ENCODE measurements at places on chromosomes 16 and 17.

- no peak for DNase-seq
Observed at GRCh38 chr17:50322271-50322670, 23.7 kb upstream of the XYLT2 start.

- DNase-seq, result peak; percentile 21
Observed at GRCh38 chr16:28873543-28874201, 4.6 kb upstream of the ATP2A1 start.

GRCh38 chr16:22296225-22297113, 740 bp upstream of the POLR3E start:
- no peak for DNase-seq

- DNase-seq, result no peak
Observed at GRCh38 chr16:85383836-85384832, 229.0 kb upstream of the GSE1 start.

GRCh38 chr17:35977509-35977908, 3.8 kb downstream of the CCL16 start:
- no peak for DNase-seq

GRCh38 chr17:29929006-29929532, 959 bp downstream of the SSH2 start:
- DNase-seq, result peak; percentile 36

DNA sequence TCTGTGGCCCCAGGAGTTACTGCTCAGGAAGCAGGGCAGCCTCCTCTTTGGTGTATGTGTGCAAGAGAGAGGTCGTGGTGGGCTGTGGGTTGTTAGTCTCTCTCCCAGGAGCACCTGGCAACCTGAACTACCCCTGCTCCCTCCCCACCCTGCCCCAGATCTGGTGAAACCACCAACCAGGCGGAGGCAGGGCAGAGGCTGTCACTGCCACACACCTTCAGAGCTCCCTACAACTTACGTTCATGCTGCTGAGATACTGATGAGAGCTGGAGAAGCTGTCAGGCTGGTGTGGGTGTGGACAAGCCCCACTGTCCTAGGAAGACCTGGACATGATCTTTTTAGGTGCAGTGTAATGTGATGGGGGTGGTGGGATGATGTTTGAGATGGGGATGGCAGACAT, 24.3 kb downstream of the GOSR2 start:
- no peak for DNase-seq

DNA sequence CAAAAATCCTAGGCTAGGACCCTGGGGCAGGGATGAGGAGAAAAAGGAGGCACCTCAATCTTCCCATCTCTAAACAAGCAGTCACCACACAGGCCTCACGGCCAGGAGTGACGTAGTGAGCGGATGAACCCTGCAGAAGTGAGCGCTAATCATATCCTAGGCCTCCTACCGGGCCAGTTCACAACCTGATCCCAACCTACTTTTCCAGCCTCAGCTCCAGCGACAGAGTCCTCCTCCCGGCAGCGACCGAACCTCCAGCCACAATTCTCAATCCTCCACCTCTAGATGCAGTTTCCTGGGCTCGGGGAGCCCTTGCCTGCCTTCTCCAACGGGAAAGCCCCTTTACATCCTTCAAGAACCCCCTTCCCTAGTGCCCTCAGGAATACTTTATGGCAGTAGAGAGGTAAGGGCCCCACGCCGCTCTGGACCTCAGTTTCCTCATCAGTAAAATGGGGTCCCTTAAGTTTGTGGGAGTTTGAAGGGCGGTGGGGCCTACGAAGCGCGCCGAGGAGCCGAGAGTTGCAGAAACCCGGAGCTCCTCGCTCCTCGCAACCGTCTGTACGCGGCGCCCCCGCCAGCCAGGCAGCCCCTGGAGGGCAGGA, 1.4 kb downstream of the ZNF668 start:
- no peak for DNase-seq

DNA sequence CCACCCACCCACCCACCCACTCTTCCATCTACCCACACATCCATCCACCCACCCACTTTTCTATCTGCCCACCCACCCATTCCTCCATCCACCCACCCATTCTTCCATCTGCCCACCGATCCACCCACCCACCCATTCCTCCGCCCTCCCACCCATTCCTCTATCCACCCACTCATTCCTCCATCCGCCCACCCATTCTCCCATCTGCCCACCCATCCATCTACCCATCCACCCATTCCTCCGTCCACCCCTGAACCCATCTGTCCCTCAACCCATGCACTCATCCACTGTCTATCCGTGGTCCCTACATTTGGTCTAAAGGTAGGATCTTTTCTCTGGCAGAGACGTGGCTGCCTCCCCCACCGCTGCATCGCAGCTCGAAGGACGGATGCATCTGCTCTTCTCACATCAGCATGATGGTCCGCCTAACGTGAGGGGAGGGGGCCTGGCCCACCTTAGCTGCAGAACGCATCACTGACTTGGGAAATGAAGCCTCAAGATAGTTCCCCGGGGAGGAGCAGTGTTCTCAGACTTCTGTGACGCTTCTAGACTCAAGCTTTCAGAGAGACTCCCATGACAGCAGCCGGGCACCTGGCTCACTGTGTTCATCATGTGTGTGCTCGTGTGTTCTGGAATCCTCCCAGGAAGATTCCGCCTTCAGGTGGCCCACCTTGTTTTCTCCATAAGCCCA, 17.2 kb upstream of the GSE1 start:
- no peak for DNase-seq

GRCh38 chr17:40471846-40472732, 28.8 kb downstream of the IGFBP4 start:
- no peak for DNase-seq

DNA sequence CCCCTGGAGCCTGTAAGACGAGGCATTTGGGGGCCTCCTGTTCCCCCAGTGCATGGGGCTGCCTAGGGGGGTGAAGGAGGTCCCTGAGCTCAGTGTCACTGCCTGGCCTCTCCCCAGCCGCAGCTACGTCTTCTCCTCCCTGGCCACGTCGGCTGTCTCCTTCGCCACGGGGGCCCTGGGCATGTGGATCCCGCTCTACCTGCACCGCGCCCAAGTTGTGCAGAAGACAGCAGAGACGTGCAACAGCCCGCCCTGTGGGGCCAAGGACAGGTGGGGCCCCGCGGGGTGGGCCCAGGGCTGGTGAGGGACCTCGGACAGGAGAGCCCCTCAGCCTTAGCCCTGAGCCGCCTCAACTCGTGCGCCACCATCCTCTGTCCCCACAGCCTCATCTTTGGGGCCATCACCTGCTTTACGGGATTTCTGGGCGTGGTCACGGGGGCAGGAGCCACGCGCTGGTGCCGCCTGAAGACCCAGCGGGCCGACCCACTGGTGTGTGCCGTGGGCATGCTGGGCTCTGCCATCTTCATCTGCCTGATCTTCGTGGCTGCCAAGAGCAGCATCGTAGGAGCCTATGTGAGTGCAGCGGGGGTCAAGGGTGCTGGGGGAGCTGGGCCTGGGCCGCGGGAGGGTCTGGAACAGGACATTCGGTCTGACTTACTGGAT, 22.2 kb downstream of the MYBBP1A start:
- DNase-seq, result no peak

- no peak for DNase-seq
Observed at GRCh38 chr16:74521691-74522090, 85.2 kb downstream of the GLG1 start.

DNA sequence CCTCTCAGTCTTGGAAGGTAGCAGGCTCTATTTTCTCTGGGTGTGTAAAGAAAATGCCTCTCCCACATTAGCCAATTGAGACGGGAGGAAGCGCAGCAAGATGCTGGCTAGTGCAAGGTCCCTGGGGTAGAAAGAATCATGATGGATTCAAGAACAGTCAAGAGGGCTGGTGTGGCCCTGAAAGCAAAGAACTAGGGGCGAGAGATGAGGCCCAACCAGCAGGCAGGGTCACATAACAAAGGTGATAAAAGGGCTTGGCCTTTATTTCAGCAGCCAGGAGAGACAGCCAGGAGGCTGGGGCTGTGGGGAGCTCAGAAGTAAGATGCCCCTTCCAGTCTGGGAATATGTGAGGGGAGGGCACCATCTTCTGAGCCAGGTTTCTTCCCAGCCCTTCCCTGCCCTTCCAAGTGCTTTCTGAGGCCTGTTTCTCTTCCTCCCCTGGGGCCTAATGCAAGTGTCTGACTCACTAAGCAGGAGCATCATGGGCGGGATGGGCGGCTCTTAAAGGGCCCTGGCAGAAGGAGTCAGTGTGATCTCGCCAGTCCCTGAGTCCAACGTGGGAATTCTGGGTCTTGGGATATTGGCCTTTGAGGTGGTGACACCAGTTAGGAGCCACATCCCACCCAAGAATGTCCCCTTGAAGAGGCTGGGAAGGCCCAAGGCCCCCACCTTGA, 3.9 kb upstream of the NLRC5 start:
- no peak for DNase-seq

DNA sequence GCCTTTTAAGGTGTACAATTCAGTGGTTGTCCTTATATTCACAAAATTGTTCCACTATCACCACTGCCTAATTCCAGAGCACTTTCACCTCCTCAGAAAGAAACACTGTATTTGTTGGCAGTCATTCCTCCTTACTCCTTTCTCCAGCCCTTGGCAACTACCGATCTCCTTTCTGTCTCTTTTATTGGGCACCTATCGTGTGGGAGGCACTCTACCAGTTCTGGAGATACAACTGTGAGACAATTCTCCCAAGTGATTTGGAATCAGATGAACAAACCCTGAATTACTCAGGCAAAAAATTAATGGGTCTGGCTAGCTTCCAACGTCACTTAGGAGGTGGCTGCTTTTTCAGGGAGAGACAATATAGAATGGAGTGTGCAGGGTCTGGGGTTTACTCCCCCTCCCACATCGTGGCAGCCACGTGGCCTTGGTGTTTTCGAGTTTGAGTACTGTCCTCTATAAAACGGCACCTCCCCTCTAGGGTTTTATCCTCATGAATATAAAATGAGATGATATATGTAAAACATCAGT, 63.9 kb downstream of the SHISA9 start:
- DNase-seq, result no peak

DNA sequence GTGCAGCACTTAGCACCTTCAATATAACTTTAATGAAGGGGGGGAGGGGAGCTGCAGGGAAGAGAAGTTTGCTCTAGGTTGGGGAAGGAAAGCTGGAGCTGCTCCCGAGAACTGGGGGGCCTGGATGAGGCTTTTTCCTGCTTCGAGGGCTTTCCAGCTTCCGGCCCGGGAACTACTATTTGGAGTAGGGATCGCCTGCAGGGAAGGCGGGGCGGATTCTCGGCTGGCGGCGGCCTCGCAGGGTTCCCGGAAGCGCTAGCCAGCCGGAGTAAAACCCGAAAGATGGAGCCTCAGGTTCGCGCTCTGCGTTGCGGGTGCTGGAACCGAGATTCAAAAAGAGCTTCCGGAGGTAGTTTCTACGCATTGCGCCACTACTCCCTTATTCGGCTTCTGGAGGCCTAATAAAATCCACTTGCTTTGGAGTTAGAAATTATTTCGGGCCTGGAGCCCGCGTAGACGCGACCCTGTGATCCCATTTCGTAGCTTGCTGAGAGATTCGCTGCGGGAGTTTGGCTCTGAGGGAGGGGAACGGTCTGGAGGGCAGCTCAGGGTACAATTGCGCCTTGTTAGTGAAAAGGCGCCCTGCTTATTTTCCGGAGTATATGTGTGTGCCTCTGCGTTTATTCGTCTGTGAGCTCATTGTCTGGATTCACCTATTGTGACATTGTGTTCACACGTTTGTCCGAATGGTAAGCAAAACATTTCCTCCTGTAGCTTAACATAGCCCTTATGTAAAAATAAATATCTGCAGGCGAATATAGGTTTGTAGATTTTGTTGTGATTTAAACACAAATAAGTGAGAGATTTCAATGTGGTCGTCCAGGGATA, 652 bp downstream of the PRAC2 start:
- DNase-seq, result no peak

GRCh38 chr17:7856011-7856810, 1.1 kb downstream of the NAA38 start:
- no peak for DNase-seq

- no peak for DNase-seq
Observed at GRCh38 chr17:15422392-15422965, 44.9 kb downstream of the CDRT4 start.

- DNase-seq, result no peak
Observed at GRCh38 chr17:81491761-81492160, 20.8 kb downstream of the ACTG1 start.

DNA sequence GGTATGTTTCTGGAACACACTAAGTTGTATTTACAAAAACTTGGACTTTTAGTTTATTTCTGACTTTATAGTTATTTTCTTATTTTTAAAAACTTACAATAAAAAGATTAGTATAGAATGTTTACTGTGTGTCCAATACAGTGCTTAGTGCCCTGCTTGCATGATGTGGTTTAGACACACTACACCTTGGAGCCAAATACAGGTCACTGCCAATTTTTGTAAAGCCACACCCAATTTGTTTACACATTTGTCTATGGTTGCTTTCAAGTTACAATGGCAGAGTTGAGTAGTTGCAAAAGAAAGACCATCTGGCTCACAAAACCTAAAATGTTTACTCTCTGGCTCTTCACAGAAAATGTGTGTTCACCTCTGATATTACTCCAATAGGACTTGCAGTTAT, 807.1 kb downstream of the KCNJ2 start:
- no peak for DNase-seq

GRCh38 chr17:78450696-78451345, 72.4 kb downstream of the PGS1 start:
- no peak for DNase-seq

DNA sequence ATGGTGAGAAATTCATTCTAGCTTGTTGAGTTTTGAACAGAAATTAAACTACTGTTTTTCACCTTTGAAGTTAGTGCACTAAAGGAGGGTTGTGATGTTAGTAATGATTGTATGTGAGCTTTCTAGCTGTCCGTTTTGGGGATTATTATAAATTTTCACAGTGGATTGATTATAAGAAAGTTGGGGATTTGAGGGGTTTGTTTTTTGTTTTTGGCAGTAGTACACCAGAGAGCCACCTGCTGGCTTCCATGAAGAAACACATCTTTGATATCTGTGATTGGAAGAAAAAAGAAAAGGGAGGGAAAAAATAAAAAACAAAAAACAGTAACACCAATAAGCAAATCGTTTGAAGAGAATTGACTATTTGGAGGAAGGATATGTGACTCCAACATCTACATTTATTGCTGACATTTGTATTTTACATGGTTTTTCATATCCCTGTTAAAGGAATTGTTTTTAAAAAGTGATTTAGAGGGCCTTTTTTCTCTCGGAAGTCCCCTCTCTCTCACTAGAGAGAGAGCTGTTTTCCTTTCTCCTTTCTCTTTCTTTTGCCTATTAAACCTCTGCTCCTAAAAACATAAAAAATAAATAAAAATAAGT, 1469.5 kb upstream of the GOT2 start:
- DNase-seq, result no peak

DNA sequence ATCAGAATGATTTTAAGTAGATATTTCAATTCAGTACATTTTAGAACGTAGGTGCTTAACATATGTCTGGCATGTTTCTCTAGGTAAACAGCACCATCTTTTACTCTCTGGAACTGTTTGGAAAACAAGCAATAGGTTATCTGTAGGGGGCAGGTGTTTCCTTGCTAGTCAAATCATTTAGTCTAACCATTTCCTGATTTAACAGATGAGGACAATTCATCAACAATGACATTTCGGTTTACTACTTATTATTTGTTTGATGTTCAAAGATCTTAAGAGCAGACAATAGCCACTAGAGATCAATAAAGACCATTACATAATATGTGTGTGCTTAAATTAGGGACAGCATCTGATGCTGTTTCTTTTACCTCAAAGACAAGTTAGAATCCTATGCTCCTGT, 173.1 kb downstream of the CEP112 start:
- no peak for DNase-seq

GRCh38 chr17:67491009-67491680, 114.1 kb downstream of the PITPNC1 start:
- no peak for DNase-seq

GRCh38 chr16:82605863-82606620, 20.7 kb upstream of the CDH13 start:
- no peak for DNase-seq

Measured in stimulated activated CD4-positive, alpha-beta T cell treated with anti-CD3 and anti-CD28 coated beads, TNF-alpha, amount 100 ng/mL, for 48 hours (primary cell).